ENCODE measurements at places on chromosomes 7 and 10.

GRCh38 chr7:7672545-7673239 is 32.1 kb downstream of the UMAD1 start:
- no peak for DNase-seq

GRCh38 chr7:93461350-93461749 is 113.2 kb downstream of the CALCR start:
- no peak for DNase-seq

- no peak for DNase-seq
Measured at GRCh38 chr7:102119213-102119651, 167.4 kb upstream of the SH2B2 start.

- no peak for DNase-seq
Measured at GRCh38 chr10:32046151-32046550, 10.1 kb downstream of the KIF5B start.

GRCh38 chr10:60433684-60434083 is 44.0 kb upstream of the ANK3 start:
- DNase-seq = no peak

GRCh38 chr10:103784723-103785418 is 70.5 kb downstream of the SH3PXD2A start:
- DNase-seq = no peak

- no peak for DNase-seq
Measured at GRCh38 chr7:35760143-35760745, 40.6 kb upstream of the SEPTIN7 start.

GRCh38 chr10:49734676-49735075 is 27.4 kb downstream of the OGDHL start:
- DNase-seq = no peak

- no peak for DNase-seq
Measured at GRCh38 chr10:2966134-2966533, 101.2 kb upstream of the PFKP start.

DNA sequence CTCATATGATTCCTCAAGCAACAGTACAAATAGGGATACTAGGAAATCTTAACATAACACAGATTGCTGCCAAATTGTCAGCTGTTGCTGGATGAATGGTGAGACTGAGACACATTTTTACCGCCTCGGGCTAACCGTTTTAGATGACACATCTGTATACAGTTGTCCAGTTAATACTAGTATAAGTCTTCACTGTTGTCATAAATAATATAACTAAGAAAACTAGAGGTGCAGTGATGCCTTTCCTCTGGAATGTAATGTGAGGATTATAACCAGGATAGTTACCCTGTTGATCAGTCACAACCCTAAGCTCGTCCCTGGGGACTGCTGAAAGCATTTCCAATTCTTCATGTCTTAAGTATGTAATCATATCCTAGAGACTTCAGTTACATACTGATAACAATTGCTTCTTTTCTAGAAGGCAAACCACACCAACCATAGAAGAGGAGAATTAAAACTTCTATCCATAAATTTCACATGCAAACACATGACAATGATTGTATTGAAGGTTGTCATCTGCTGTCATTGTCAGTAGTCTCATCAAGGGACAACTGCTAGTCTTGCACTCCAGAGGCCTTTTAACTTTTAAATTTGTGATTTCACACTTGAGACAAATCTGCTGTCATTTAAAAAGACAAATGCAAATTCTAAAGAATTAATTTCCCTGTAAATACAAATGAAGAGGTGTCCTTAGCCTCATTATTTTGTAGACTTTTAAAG is 100.4 kb upstream of the SEMA3D start:
- no peak for DNase-seq

GRCh38 chr7:48004638-48005037 is 24.3 kb downstream of the SUN3 start:
- no peak for DNase-seq

DNA sequence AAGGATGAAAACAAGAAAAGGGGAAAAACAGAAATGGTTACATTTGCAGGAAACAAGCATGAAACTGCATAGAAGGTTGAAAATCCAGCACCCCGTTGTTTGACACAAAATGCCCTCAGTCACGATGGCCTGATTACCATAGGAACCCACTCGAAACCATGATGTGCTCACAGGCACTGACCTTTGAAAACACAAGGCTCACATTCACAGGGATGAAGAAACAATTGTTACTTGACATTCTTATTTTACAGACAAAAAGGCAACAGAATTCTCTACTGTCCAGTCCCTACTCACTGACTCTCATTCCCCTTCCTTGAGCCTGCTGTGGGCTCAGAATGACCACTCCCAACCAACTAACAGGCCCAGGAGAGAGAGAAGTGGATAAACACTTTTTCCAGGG is 131.4 kb upstream of the PDLIM1 start:
- DNase-seq = no peak

DNA sequence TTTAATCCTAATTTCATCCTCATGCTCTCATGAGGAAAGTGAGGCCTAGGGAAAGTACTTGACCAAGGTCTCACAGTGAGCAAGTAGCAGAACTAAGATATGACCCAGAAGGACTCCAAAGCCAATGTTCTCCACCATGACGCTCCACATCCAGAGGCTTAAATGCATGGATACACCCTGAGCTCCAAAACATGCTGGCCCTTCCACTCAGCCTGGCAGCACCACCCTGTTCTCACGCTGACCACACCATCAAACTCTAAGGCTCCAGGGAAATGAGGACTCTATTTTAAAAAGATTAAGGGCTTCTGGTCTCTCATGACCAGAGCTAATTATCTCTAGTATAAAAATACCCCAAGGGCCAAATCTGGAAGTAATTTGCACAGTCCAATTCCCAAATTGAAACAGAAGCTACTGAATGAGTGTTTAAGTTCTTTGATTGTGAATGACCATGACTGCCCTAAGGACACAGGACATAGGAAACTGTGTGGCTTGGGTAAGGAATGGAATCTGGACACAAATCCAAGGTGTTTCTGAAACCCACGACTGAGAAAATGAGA is 71.1 kb upstream of the ABLIM1 start:
- no peak for DNase-seq

DNA sequence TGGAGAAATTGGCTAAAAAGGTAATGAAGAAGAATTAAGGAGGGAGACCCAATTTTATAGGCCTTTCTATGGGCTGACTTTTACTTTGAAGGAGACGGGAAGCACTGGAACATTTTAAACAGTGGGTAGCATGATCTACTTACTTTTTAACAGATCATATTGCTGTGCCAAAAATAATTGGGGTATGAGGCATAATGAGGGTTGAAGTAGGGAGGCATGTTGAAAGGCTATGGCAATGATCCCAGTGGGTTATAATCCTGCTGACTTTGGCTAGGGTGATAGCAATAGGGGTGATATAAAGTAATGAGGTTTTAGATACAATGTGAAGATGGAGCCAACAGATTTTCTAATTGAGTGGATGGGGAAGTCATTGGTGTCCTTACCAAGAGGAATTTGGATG is 73.2 kb downstream of the GPR37 start:
- no peak for DNase-seq

DNA sequence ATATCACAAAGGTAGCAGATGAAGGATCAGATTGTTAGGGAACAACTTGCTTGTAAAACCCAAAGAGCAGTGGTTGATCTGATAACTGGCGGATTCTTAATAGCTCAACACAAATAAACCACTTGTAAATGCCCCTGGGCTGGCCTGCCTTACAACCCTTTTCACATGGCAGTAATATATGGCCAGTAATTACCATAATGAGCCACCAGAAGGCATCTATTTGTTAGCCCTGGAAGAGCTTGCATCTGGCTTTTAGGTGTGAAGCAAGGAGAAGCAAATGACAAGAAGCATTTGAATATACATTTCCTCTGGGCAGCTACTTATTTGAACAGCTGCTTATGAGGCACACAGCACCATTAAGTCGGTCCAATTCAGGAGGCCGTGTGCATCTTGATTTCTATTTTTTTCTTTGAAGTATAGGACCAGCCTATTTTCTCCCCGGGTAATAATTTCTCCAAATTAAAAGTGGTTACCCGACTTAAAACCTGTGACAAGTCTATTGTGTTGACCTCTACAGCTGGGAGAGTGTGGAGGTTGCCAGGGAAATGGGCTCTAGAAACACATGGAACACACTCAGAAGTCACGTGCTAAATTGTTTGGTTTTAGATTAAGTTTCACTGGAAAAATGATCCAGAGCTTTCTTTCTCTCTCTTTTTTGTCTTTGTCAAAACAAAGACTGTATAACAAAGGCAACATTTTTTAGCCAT is 113.4 kb downstream of the SEM1 start:
- DNase-seq = no peak

DNA sequence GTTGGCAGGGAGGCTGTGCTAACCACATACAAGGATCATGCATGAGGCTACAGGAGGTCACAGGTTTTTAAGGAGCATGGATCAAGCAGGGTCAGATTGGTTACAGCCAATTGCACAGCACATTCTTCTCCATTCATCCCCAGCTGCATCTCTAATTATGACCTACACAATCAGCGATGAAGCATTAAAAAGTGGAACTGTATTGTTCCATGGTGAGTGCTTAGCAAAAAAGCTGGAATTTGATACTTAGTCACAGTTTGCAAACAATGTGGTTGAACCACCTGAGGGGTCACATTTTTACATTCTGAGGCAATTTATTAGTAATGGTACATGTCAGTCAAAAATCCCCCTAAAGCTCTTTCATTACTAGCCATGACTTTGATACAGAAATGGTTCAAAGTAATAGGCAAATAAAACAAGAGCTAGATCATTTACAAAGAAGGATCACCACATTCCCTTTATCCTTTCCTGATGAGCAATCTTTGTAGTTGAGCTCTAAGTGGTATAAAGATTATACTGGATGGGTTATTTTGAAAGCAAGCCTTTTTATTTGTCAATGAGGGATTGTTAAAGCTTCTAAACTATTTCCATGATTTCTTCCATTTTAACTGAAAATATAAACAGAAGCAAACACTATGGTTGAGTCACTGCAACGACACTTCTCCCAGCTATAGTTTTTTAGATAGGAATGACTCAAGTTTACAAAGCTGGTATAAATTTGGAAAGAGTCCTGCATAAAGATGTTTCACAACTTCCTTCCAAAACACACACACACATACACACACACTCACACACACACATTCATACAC is 217.8 kb upstream of the SEMA3A start:
- no peak for DNase-seq

DNA sequence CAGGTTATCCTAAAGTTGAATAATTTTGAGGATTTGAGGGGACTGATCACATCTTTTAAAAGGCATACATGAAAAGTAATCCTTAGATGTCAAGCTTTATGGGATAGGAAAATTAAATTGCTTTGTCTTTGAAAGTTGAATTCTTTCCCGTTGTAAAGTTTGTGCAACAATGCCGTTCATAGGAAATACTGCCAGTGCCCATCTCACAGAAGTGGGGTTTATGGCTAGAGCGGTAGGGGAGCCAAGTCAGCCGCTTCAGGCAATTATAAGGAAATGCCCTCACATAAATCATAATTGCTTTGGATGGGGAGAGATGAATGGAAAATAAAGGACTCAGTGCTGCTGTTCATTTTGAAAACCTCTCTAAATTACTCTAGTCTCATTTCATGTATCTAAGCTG is 18.1 kb downstream of the CDC123 start:
- DNase-seq = no peak

- peak; percentile 10 for DNase-seq
Measured at GRCh38 chr10:122490786-122491680, 29.7 kb downstream of the HTRA1 start.

- DNase-seq = no peak
Measured at GRCh38 chr10:121437596-121437995, 160.6 kb downstream of the FGFR2 start.

GRCh38 chr7:95669513-95669912 is 73.2 kb upstream of the PDK4 start:
- no peak for DNase-seq

- no peak for DNase-seq
Measured at GRCh38 chr10:132628966-132629900, 91.6 kb downstream of the INPP5A start.
